G401 (cell line): ENCODE measurements at places on chromosomes 16 and 17.

DNA sequence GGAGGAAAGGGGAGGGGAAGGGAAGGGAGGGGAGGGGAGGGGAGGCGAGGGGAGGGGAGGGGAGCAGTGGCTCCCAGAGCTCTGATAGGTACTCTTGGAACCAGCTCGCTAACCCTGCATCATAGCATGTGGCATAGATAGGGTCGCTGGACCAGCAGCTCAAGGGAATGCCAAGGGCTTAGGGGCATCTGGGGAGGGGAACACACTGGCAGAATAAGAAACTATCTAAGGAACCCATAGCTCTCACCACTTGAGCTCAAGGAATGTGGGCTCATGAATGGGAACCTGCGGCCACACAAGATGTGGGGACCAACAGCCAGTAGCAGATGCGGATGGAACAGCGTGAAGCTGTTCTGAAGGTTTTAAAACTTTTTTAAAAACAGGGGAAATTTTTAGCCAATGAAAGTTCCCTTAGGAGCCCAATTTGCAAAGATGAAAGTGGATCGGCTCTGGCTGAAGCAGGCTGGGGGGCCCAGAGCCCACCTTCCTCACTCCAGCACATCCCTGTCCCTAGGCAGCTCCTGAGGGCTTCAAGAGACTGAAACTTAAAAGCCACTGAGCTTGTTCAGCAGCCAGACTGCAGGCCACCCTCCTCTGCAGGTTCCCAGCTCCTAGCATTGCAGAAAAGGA lies 46.9 kb downstream of the PIMREG start:
- DNase-seq: no peak

- no peak for DNase-seq
Measured at GRCh38 chr16:65099607-65100006, 22.3 kb downstream of the CDH11 start.

DNA sequence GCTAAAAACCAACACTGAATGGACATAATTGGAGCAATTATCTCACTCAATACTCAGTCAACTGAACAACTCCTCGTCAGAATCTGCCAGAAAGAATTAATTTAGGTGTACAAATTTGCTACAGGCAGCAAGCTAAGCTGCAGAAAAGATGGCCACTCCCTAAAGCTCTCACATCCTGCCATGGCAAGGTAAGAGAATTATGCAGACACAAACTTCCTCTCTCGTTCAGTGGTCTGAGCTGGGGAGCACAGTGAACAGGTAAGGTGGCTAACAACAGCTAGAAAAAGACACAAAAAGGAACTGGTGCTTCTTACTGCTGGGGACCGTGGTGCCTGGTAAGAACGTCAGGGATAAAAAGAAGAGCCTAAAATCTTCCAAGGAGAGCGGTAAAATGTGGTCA lies 74.9 kb upstream of the BCAR1 start:
- DNase-seq: no peak

DNA sequence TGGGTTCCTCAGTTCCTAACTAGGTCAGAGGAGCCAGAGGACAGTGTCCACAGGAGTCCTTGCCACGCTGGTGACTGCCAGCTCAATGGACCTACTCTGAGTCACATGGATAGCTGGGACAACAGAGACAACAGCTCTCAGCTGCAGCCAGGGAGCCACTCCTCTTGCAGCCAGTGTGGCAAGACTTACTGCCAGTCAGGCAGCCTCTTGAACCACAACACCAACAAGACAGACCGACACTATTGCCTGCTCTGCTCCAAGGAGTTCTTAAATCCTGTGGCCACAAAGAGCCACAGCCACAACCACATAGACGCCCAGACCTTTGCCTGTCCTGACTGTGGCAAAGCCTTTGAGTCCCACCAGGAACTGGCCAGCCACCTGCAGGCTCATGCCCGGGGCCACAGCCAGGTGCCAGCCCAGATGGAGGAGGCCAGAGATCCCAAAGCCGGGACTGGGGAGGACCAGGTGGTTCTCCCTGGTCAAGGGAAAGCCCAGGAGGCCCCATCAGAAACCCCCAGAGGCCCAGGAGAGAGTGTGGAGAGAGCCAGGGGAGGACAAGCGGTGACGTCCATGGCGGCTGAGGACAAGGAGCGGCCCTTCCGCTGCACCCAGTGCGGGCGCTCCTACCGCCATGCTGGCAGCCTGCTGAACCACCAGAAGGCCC lies 6.7 kb downstream of the ZNF646 start:
- no peak for DNase-seq

GRCh38 chr16:10897134-10897533 lies 20.1 kb downstream of the CIITA start:
- no peak for DNase-seq

GRCh38 chr16:66414891-66415290 lies 12.2 kb upstream of the BEAN1 start:
- no peak for DNase-seq

- DNase-seq: peak; percentile 76
Measured at GRCh38 chr16:10521681-10522274, 58.6 kb downstream of the EMP2 start.

- no peak for DNase-seq
Measured at GRCh38 chr17:56110463-56111135, 42.7 kb upstream of the ANKFN1 start.

- DNase-seq: no peak
Measured at GRCh38 chr16:20291208-20292206, 35.8 kb downstream of the GP2 start.

- no peak for DNase-seq
Measured at GRCh38 chr17:45018848-45019711, 32.4 kb downstream of the DCAKD start.

- no peak for DNase-seq
Measured at GRCh38 chr16:16008666-16009065, 59.2 kb downstream of the ABCC1 start.

DNA sequence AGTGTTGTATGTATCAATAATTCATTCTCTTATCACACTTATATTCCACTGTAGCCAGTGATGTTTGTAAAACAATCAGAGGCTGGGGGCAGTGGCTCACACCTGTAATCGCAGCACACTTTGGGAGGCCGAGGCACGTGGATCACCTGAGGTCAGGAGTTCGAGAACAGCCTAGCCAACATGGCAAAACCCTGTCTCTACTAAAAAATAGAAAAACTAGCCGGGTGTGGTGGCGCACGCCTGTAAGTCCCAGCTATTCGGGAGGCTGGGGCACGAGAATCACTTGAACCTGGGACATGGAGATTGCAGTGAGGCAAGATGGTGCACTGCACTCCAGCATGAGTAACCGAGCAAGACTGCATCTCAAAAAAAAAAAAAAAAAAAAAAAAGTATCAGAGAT lies 217.0 kb downstream of the CPPED1 start:
- DNase-seq: no peak

- peak; percentile 91 for DNase-seq
Measured at GRCh38 chr17:27862004-27862403, 31.2 kb downstream of the LYRM9 start.
